T47D (cell line): ENCODE measurements at places on chromosomes 11 and 22.

DNA sequence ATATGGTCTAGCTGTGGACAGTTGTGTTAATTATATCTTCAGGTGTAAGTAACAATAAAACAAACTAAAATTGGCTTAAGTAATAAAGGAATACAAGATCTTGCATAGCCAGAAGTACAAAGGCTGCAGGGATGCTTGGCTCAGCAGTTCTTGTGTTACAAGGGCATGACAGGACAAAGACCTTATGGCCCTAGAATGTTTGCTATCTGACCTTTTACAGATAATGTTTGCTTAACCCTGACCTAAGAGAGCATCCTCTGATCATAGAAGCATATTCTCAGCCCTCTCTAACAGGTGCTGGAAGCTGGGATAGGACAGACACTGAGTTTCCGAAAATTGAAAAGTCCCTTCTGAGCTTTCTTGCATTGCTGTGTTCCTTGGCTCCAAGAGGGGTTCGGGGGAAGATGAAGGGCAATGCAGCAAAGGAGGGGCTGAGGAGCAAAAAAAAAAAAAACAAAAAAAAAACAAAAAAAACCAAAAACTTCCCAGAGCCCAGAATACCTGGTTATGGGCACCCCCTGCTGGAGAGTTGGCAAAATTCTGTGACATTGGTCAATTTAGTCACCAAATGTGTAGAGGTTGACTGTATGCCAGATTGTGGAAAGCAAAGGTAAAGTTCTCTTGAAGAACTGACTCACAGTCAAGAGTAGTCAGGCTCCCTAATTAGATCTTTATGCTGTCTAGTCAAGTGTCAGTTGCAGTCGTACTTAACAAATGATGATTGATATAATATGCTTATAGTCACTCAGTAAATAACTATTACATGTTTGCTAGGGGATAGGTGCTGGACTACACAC is 10.4 kb upstream of the HIKESHI start:
- DNase-seq: peak; percentile 65

GRCh38 chr11:118621071-118621783 is 13.8 kb downstream of the PHLDB1 start:
- DNase-seq: peak; percentile 79

GRCh38 chr22:30204742-30205111 is 41.8 kb downstream of the LIF start:
- no peak for DNase-seq

DNA sequence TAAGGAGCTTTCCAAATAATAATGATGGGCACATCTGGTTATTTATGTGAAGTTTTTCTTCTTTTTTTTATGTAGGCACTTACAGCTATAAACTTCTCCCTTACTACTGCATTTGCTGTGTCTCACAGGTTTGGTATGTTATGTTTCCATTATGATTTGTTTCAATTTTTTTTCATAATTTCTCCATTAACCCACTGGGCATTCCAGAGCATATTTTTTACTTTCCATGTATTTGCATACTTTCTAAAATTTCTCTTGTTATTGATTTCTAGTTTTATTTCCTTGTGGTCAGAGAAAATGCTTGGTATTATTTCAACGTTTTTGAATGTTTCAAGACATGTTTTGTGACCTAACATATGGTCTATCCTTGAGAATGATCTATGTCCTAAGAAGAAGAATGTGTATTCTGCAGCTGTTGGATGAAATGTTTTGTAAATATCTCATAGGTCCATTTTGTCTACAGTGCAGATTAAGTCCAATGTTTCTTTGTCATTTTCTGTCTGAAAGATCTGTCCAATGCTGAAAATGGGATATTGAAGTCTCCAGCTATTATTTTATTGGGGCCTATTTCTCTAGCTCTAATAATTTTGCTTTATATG is 362.1 kb downstream of the DDX10 start:
- no peak for DNase-seq

DNA sequence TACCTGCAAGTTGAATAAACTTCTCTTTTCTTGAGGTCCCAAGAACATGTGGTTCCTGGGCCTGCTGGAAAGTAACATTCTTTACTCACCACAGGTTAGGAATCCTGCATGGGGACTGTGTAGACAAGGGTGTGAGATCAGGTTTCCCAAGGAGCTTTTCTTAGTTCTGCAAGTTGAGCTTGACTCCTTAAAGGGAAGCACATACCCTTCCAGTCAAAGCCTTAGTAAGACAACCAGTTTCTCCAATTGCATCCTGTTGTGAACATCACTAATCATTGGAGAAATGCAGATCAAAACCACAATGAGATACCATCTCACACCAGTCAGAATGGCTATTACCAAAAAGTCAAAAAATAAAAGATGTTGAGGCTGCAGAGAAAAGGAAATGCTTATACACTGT is 48.3 kb upstream of the PAK1 start:
- no peak for DNase-seq

- no peak for DNase-seq
Measured at GRCh38 chr11:45993531-45994001, 71.1 kb downstream of the LARGE2 start.

GRCh38 chr11:77140231-77140851 is 12.3 kb downstream of the MYO7A start:
- DNase-seq: no peak

DNA sequence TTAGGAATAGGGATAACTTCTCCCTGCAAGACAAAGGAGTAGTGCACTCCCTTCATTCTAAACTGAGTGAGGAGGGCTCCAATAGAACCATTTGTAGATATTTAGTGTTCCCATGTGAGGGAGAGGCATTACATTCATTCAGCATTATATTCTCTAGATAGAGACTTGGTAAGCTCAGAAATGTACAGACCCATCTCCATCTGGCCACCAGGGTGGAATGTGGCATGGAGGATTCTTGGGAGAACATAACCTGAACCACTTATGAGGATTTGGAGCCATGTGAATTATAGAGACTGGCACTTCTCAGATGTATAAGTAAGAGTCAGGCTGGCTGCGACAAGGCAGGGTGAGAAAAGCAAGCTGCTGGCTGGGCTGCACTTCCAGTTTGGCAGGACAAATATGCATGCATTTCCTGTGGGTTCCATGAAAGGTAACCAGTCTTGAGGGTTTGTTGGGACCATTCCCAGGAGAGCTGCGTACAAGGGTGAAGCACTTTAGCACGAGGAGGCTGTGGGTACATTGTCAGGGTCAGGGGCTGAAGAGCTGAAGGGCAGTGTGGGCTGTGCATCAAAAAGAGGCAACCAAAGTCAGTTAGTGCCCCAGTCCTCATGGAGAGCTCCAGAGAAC is 9.2 kb downstream of the RRP8 start:
- no peak for DNase-seq

DNA sequence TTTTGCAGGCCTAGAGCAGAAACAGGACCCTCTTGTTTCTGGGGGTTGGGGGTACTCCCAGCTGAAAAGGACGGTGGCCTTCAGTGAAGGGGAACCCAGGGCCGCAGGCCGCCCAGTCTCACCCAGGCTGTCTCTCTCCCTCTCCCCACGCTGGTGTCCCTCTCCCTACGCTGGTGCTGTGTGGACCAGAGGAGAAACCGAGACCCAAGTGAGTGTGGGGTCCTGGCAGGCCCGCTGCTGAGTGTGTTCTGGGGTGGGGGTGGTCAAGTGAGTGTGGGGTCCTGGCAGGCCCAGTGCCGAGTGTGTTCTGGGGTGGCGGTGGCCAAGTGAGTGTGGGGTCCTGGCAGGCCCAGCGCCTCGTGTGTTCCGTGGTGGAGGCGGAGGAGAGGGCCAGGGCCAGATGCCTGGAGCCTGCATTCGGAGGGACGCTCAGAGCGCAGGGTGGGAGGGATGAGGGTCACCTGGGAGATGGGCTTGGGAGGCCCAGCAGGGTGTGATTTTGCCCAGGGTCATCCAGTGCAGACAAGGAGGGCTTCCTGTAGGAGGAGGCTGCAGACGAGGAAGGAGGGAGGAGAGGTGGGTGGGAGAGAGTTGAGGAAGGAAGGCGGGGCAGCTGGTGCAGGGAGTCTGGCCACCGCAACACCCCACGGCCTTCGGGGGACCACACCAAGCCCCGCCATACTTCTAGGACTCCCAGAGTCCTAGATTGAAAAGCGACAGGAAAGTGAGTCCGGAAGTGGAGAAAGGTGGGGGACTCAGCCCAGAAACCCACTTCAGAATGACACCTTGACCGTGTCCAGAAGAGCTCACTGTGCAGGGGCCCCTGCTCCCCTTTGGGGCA is 10.3 kb downstream of the TNNT3 start:
- DNase-seq: no peak

DNA sequence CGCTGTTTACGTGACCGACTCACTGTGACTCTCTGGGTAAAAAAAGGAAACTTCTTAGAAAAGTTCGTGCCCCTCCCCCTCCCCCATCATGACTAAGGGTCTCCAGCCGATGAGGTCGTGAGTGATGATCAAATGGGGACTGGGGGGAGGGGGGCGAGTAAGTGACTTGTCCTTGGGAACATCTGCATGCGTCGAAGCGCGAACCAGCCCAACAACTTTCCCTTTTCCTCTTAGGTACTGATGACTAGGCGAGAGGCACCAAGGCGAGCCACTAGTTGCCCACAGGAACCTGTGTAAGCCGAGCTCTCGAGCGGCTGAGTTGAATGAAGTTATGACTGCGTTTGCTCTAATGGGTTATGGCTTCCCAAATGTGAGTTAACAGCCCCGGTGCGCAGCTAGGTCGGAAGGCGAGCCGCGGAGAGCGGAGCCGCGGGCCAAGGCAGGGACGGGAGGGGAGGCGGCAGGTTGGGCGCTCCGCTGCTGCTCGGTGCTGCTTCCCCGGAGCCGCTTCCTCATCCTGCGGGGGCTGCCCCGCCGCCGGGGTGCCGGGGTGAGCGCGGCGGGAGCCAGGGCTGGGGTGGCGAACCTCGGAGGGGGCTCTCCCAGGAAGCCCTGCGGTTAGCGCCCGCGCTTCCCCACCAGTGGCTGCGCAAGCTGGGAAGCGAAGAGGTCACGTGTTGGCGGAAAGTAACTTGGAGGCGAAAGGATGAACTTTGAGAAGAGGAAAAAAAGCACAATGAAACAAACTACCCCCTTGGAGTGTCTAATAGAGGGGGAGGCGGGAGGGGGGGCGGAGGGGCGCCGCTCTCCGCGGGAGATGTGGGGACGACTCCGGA is 22.1 kb upstream of the BDNF start:
- DNase-seq: no peak

- no peak for DNase-seq
Measured at GRCh38 chr11:64511966-64512365, 79.1 kb upstream of the SLC22A12 start.

DNA sequence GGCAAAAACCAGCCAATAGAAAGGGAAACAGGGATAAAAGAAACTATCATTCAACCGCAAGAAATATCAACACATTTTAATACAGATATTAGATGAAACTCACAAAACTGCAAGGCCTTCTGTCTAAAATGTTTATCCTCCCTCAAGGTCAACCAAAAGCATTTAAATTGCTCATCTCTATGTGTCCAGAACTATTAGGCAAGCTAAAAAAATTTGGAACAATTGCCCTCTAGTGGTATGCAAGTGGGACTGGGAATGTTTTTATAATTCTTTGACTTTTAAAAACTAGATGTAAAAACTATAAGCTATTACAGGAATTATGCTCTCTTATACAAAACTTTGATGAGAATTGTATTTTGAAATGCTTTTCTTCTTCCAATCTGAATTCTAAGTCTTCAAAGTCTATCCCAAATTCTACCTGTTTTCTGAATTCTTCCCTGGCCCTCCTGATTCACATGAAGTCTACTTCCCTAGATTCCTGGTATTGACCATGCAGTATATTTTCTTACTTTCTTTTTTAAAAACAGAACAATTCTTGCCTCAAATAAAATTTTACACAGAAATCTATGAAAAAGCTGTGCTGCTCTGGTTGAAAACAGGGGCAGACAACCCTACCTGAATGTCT is 4.9 kb downstream of the CWC15 start:
- peak; percentile 47 for DNase-seq

DNA sequence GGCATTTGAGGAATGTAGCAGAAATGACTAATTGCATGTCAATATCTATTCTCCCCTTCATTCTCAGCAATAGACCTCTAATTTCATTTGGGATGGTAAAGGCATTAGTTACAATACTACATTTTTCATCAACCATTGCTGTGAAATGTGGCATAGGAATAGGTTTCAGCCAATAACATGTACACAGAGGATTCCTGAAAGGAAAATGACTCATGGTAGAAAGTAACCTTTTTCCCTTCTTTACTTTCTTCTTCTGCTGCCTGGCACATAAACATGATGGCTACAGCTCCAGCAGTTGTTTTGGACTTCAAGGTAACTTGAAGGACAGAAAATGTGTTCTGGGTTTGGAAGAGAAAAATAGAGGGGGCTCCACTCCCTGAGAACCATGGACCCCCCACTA is 231.8 kb upstream of the CTSC start:
- DNase-seq: no peak

GRCh38 chr22:31399211-31400022 is at the start of gene DRG1:
DRG1 (plus strand) TSS chr22:31399604; CDS start chr22:31399684, 80 bp downstream.
- peak; percentile 73 for DNase-seq

DNA sequence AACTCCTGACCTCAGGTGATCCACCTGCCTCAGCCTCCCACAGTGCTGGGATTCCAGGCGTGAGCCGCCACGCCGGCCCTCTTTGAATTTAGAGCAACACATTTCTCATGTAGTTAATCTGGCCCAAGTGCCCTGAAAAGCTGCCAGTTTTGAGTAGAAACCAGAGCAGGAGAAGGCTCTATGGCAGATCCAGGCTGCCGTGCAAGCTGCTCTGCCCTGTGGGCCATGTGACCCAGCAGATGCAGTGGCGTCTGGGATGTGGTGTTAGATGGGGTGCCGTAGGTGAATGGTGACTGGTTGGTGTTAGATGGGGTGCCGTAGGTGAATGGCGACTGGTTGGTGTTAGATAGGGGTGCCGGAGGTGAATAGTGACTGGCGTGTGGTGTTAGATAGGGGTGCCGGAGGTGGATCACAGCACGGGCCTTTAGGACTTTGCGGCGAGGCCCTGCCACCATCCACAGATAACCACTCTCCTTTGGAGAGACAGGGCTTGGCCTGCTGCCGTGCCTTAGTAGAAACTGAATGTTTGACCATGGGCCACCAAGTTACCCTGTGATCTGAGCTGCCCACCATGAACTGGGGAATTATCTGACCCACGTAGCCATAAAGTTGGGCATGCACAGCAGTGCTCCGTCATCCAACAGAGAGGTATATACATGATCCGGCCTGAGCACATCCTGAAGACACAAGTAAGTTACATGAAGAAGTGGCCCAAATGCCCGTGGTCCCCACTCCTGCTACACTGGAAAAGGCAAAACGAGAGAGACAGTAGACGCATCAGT is 32.7 kb downstream of the ASCL2 start:
- no peak for DNase-seq
